Chondrocyte (in vitro differentiated cells): ENCODE measurements at places on chromosomes 5 and 9. TPM values are rescaled to one million over a fixed set of nuclear protein-coding genes. Genes with fewer than 3 reads are reported as not detected.

Gene NFX1
- 26.8 to 36.6 TPM (median 28.4 TPM) in 3 replicates for total RNA-seq

- DNase-seq, result no peak
Observed at GRCh38 chr5:78698191-78698791, 49.7 kb upstream of the LHFPL2 start.

Gene CMYA5
- 0.36 to 0.60 TPM (median 0.58 TPM) in 3 replicates for total RNA-seq

Gene CDO1
- 2.8 to 7.1 TPM (median 3.3 TPM) in 3 replicates for total RNA-seq

Gene OTP
- not detected in 3 replicates for total RNA-seq

- DNase-seq, result no peak
Observed at GRCh38 chr5:172267943-172268342, 15.6 kb downstream of the UBTD2 start.

DNA sequence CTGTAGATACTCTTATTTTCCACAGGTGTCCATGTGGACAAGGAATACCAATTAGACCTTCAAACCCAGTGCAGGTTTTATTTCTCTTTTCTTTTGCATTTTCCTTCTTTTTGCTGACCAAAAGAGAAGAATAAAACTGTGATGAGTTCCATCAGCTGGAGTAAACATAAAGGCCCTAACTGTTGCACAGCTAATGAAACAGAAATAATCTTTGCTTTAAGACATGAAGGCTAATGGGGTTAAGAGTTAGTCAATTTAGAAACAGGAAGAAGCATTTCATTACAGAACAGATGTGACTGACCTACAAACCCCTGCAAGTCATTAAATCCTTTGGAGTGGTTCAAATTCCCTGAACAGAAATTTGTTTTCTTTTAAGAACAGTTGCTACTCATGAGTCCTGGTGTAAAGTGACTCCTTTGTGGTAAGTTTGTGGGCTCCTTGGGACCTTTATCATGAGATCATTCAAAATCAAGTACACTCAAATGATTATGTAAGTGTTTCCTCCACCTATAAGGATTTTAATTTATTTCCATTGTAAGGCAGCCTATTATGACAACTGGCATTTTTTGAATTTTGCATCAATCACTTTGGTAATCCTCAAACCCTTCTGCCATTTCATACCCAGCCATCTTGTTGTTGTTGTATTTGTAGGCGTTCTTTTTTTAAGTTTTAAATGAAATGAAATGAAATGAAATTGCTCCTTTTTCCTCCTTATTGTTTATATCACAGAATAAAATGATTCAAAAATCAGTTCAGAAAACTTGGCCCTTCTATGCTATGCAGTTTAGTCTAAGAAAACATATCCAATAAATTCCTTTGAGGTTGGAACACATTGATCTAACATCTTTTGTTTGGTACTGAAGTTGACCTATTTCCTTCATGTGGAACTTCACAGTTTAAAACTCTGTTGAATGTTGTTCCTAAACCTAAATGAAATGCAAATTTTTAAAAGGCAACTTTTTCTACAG, 1.3 kb downstream of the MINAR2 start:
- DNase-seq, result no peak

Gene TAF11L10
- total RNA-seq, result not detected in 3 replicates

DNA sequence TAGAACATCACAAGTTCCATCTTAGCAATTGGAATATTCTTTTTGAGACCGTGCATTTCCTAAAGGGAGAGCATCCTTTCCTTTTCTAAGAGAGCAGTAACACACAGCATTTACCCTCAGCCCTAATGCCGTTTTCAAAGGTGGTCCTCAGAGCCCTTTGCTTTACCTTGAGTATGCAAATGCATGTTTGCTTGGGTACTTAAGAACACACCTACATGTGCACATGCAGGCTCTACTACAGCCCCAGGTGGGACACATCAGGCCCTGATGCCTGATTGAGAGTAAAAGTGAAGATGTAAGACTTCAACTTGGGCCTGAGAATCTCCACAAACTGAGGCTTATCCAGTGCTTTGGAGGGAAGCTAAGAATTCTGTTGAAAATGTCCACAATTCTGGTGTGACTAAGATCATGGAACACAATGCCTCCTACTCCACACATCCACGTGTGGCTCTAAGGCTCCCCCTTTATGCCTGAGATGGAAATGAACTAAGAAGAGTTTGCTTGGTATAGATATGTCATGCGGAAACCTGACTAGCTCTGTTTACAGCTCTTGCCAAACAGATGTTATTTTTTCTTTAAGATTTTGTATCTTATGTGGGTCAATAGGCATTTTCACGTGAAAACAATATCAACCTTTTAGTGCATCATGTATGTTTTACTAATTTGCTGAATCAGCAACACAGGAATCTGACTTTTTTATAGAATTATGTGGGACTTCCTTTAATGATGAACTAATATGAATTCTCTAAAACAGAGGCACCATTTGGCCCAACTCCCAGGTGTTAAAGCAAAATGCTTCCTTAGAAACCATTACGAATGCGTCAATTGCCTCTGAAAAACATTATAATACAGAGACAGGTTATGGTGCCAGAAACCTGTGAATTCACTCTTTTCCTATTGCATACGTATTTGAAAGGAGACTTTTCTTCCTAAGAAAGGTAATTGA, 48.9 kb upstream of the SLC2A8 start:
- no peak for DNase-seq
